Esophagus muscularis mucosa (tissue), 4 donors: ENCODE measurements at places on chromosomes 6 and 20.

- H3K4me1 ChIP-seq, result peaks cover 59% of the 10 kb centered on the region
- H3K27ac ChIP-seq, result peak overlapping the region; percentile 70
- no peaks in the 10 kb centered on the region for H3K27me3 ChIP-seq
- no peaks in the 10 kb centered on the region for H3K36me3 ChIP-seq
- H3K4me3 ChIP-seq, result no peak overlapping the region
These were observed 321.7 kb downstream of the CENPW start for GRCh38 chr6:126661646-126662045.

DNA sequence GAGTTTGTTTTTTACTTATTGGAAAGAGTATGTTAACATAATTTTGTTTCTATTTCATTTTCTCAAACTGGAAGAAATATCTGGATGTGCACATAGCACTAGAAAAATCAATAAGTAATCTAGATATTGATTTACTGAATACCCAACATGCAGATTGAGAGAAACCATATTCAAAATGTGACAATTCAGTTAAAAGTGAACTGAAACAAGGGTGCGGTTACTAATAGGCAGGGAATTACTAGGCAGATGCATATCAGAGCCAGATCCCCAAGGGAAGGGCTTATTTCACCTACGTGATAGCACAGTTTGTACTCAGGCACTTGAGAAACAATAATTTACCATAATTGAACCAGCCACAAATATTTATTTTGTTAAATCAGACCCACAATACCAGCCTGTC is 493.1 kb upstream of the FLRT3 start:
- no peaks in the 10 kb centered on the region for H3K4me1 ChIP-seq
- no peak overlapping the region for H3K27ac ChIP-seq
- no peaks in the 10 kb centered on the region for H3K36me3 ChIP-seq
- H3K4me3 ChIP-seq, result no peak overlapping the region
- H3K27me3 ChIP-seq, result no peaks in the 10 kb centered on the region

- no peaks in the 10 kb centered on the region for H3K27me3 ChIP-seq
- no peaks in the 10 kb centered on the region for H3K4me1 ChIP-seq
- H3K4me3 ChIP-seq, result no peak overlapping the region
- no peaks in the 10 kb centered on the region for H3K36me3 ChIP-seq
- DNase-seq, result no peak
These were observed 69.7 kb downstream of the SUN5 start for GRCh38 chr20:32934580-32934979.

GRCh38 chr20:53660947-53661381 is 67.3 kb upstream of the ZNF217 start:
- H3K4me3 ChIP-seq, result no peak overlapping the region
- H3K36me3 ChIP-seq, result no peaks in the 10 kb centered on the region
- DNase-seq, result no peak
- H3K4me1 ChIP-seq, result peaks cover 23% of the 10 kb centered on the region
- peak overlapping the region; percentile 75 for H3K27ac ChIP-seq
